ENCODE measurements at places on chromosomes 3 and 15.

GRCh38 chr3:15305359-15305844, 27.0 kb downstream of the SH3BP5 start:
- no peak for DNase-seq

GRCh38 chr15:70098461-70099166, 897 bp upstream of the TLE3 start:
- DNase-seq = no peak

DNA sequence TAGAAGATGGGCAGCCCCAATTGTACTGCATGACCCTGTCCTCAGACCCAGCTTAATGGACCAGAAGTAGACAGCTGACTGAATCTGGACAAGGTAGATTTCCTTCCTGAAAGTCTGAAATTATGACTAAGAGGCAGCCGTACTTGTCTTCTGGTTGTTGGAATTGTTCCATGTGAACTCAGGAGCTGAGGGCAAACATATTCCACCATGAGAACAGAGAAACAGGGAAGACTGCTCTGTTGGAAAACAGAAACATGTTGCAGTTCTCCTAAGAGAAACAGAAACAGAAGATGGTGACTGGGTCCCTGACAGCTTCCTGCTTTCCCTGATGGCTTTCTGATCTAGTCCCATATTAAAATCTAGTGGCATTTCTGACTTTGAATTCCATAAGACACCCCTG, 24.1 kb downstream of the POPDC2 start:
- no peak for DNase-seq

DNA sequence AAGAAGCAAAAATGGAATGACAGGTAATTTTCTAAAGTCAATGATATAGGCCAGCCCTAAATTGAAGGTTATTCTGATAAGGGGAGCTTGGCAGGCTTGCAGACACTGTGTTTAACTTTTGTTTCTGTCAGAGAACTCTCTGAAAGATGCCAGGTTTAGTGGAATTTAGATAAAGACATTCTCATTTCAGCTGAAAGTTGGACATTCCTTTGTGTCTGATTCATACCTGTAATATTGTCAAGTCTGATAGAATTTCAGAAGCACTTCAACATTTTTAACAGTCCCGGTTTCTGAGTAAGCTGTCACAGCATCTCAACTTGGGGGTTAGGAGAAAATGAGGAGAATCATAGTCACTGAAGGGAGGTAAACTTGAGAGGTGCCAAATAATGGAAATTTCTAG, 84.0 kb downstream of the DIPK2A start:
- no peak for DNase-seq

- no peak for DNase-seq
These were observed 28.3 kb downstream of the RFT1 start for GRCh38 chr3:53101956-53102355.

GRCh38 chr3:12979151-12979946, 93.9 kb downstream of the IQSEC1 start:
- no peak for DNase-seq

DNA sequence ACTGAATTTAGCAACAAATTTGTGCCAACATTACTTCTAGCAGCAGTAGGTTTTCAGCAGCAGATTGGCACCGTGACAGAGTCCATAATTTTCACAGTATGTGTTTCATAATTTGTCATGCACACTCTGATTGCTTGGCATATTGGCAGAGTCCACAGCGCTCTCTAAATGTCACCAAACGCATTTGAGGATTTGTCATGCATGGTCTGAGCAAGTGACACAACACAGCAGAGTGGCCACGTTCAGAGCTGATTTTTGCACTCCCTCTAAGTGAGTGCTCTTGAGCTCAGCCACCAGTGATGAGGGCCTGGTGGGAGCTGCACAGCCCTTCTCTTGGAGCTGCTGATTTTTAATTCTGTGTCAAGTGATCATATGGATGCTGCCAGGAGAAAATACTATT, 1270.8 kb downstream of the ROBO1 start:
- peak; percentile 5 for DNase-seq

DNA sequence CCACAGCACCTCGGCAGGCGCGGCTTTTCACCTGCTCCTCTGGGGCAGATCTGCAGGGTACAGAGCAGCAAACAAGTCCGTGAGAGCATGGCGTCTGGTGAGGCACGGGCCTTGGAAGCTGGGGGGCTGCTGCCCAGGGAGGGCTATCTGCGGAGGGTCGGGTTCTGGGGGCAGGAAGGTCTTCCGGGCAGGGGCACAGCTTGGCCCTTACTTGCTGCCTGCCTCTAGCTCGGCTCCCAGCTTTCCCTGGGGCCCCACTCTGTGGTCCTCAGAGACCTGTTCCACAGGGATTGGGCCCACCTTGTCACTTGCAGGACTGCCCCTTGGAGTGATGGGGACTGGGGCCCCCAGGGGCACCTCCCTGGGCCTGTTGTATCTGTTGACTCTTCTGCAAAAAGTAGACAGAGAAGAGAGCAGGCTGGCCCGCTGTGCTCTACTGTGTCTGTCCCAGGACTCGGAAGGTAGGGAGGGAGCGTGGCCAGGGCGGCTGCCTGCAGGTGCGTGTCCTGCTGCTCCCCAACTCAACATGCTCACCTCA, 84.1 kb downstream of the TBC1D2B start:
- DNase-seq = no peak

GRCh38 chr3:39254806-39255449, 24.9 kb downstream of the CX3CR1 start:
- no peak for DNase-seq

GRCh38 chr3:73547427-73548248, 77.1 kb downstream of the PDZRN3 start:
- DNase-seq = no peak

DNA sequence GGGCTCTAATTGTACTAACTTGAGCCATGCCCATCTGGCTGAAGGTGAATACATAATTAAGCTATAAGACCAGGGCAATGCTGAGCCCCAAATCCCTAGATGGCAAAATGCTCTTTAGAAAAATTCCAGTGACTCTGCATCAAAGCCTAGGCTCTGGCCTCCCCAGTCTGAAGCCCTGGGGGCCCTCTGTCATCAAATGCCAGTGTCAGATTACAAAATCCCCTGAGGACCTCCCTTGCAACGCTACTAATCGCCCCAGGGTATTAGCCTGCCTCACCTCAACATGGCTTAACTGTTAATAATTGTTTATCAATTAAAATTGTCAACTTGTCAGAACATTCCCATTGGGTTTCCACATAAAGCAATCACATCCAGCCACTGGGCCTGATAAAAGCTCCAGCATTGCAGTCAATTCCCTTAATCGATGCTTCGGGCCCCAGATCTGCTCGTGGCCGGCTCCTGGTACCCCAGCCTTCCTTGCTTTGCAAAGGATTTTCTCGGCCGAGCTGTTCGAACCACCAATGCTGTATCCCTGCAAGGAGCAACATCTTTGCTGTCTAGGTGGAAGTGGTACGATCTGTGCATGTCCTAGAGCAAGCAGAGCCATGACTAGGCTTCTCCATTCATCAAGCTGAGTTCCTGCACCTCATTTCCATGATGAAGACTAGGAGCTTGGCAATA, 151.7 kb downstream of the MEGF11 start:
- no peak for DNase-seq

- no peak for DNase-seq
These were observed 5.3 kb downstream of the FAM174B start for GRCh38 chr15:92650256-92650655.

DNA sequence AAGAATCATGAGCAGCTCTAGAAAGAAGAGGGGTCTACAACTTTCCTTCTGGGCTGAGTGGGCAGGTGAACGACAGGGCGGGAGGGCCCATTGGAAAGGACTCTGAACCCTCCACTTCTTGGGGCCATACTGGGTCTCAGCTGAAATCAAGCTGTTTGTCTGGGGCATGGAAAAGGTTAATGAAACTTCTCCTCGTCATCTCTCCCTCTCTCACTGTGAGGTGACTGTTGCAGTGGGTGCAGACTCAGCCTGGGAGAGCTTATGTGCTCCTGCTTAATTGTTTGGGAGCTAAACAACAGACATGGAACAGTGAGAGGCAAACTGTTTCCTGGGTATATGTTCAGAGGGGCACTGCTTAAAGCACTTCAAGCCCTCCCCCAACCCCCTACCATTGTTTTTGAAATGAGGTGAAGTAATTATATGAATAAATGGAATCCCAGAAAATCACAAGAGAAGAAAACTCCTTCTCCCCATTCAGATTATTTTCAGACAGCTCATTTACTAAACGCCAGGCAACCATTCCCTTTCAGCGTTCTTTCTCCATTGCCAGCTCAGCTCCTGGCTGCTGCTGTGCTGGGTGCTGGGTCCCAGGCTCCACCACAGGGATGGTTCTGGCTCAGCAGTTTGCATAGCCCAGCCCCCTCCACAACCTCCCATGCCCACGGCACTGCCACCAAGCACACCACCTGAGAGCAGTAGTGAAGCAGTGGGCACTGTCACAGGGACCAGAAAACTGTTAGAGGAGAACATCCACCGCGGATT, 444.9 kb upstream of the TBL1XR1 start:
- no peak for DNase-seq

DNA sequence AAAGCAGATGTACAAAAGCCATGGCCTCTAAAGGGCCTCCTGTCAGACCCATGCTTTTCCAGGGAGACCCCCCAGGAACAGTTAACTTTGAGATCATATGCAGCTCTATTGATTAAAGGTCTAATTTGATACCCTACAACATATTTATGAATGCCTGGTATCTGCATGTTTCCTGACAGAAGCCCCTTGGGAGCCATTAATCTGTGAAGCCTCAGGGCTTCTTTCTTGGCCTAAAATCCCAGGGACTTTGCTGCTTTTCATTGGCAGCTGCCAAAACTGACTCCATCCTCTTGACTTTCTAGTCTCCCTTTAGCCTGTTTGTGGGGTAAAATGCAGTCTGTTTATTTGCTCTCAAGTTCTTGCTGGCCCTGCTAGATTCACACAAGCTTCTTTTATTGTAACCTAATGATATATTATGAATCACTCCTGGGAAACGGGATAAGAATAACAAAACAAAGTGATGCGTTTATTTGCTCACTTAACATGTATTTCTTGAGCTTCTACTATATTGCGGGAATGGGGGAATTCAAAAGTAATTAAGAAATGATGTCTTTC, 257.0 kb downstream of the LSAMP start:
- no peak for DNase-seq

DNA sequence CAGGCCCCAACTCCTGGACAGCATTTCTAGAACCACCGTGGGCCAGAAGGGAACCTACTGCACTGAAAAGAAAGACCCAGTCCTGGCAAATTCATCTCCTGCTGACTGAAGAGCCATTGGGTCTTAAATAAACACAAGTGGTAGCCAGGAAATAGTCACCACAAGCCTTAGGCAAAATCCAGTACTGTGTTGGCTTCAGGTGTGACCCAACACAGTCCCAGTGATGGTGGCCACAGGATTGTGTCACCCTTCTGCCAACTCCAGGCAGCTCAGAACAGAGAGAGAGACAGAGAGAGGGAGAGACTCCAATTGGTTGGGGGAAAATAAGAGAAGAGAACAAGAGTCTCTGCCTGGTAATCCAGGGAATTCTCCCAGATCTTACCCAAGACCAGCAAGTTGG, 23.1 kb downstream of the NEDD4 start:
- DNase-seq = no peak

DNA sequence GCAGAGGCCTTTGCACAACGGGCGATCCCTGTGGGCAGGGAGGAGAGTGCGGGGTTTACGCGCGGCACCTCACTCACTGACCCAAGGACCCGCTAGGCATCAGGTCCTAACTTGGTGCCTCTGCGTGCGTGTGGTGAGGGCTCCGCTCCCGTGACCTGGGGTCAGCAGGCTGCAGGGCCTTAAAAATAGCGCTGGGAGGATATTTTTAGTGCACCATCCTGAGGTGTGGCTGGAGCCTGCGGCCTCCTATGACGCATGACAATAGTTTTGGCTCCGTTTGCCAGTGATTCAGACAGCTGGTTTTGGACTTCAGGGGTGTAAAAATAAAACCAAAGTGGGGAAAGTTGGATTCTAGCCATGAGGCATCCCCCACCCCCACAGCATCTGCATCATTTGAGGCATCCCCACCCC, 139.0 kb downstream of the FAM43A start:
- DNase-seq = no peak
